Activated CD8-positive, alpha-beta memory T cell treated with anti-CD3 and anti-CD28 coated beads for 36 hours (primary cell): ENCODE measurements at places on chromosomes 3 and 15. TPM values are rescaled to one million over a fixed set of nuclear protein-coding genes. Genes with fewer than 3 reads are reported as not detected.

Gene ATP8B4
- 16.3 TPM for total RNA-seq

Gene SLC2A2
- not detected for total RNA-seq

Gene CLEC3B
- total RNA-seq = not detected

Gene LRTM1
- not detected for total RNA-seq

Gene TRAT1
- 23.5 TPM for total RNA-seq

Gene THPO
- total RNA-seq = not detected

Gene RMDN3
- total RNA-seq = 43.4 TPM

Gene LTK
- 0.10 TPM for total RNA-seq

Gene LYZL4
- not detected for total RNA-seq

Gene PHC3
- total RNA-seq = 50.6 TPM

Gene GPR176
- 0.11 TPM for total RNA-seq

Gene CYP1A1
- 0.48 TPM for total RNA-seq

Gene OSTN
- total RNA-seq = not detected

Gene SNX22
- total RNA-seq = 0.76 TPM

Gene GPX1
- total RNA-seq = 217 TPM

Gene GP9
- not detected for total RNA-seq

Gene ZNF80
- 2.1 TPM for total RNA-seq

Gene JAGN1
- 53.3 TPM for total RNA-seq

Gene CLDN16
- total RNA-seq = not detected

Gene SERPINI2
- total RNA-seq = not detected

Gene FILIP1L
- 0.36 TPM for total RNA-seq

Gene SLC12A8
- total RNA-seq = 5.6 TPM

Gene FANCD2OS
- total RNA-seq = not detected

Gene PTH1R
- total RNA-seq = not detected

Gene PEX5L
- not detected for total RNA-seq

Gene ASB14
- not detected for total RNA-seq

Gene PSTPIP1
- 137 TPM for total RNA-seq

Gene TRH
- total RNA-seq = not detected

Gene TMC3
- total RNA-seq = not detected
